Cortex of kidney (tissue), 1 donor: ENCODE measurements at places on chromosomes 2 and 18.

DNA sequence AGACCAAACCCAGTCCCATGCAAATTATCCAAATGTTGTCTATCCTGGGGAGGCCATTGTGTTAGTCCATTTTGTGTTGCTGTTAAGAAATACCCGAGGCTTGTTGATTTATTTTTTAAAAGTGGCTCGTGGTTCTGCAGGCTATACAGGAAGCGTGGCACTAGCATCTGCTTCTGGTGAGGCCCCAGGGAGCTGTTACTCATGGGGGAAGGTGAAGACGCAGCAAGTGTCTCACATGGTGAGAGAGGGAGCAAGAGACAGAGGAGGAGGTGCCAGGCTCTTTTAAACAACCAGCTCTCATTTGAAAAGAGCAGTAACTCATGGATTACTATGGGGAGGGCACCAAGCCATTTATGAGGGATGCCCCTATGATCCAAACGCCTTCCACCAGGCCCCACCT lies 80.3 kb upstream of the ARL4C start:
- no peak for DNase-seq

GRCh38 chr2:227853204-227853629 lies 18.2 kb upstream of the DAW1 start:
- no peak for DNase-seq

DNA sequence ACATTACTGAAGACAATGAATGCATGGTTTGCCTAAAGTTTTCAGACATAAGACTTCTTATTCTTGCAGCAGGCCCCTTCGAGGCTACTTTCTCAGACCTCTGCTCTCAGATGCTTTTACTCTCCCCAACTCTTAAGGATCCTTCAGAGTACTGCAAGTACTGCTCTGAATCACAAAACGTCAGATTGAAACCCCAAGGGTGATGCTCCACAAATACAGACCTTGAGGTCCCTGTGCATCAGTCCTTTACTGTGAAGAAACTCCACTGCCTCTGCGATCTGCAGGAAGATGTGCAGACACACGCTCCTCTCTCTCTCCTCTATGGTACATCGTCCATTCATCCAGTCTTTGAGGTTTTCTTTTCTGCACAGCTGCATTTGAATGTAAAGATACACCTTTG lies 52.8 kb downstream of the EIF2AK3 start:
- no peak for DNase-seq

- DNase-seq = no peak
Observed at GRCh38 chr2:196263181-196263747, 91.9 kb upstream of the STK17B start.

DNA sequence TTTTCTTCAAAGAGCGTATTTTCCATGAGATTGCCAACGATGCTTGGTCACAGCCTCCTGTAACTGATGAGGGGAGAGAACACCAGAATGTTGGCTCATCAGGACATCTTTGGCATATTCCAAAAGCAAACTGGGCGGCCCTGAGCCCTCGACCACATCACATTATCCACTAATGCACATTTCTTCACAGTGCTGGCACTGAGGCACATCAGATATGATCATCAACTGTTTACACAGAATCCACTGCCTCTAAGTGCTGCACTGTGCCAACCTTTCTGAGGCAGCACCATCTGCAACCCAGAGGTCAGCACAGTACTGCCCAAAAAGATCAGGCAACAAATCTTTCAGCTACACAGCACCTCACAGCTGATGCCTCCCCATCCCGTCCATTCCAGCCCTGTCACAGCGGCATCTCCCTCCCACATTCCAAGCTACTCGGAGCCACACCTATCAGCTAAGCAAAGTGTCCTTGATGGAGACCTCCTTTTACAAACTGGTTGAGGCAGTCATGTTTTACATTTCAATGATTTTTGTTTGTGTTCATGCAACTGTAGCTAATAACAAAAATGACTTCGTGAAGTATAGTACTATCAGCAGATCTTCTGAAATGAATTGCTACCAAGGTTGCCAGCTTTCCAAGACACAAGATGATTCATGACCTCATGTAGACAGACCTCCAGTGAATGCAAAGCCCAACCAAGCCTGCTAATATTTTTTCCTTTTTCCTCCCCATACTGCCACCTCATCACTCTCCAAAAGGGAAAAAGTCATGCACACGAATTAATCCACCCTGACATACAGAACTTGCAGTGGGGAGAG lies 32.3 kb downstream of the MYO5B start:
- DNase-seq = no peak

GRCh38 chr2:118460425-118460824 lies 372.2 kb downstream of the INSIG2 start:
- DNase-seq = no peak

DNA sequence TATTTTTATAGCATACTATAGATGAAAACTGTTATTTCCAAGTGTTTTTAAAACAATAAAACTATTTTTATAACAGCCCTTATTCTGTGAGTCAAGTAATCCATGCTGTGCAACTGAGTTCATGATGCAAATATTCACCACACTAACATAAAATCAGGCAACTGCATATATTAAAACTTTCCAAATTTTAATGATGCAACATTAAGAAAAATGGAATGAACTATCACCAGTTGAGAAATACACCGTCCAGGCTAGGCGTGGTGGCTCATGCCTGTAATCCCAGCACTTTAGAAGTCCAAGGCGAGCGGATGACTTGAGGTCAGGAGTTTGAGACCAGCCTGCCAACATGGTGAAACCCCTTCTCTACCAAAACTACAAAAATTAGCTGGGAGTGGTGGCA lies 114.5 kb downstream of the CDH2 start:
- no peak for DNase-seq

DNA sequence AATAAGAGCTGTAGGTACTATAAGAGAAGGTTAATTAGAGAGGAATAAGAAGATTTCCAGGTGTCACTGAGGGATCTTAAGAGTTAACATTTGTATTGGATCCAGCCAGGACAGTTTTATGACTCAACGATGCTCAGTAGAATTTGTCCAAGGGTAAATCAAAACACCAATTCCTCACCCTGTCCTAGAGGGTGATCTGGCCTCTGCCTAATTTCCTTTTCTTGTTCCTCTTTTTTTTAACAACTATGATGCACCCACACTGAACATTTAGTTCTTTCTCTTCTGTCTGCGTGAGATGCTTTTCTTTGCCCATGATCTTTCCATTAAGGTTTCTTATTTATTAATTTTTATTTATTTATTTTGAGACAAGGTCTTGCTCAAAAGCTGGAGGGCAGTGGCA lies 92.0 kb downstream of the PMS1 start:
- no peak for DNase-seq

DNA sequence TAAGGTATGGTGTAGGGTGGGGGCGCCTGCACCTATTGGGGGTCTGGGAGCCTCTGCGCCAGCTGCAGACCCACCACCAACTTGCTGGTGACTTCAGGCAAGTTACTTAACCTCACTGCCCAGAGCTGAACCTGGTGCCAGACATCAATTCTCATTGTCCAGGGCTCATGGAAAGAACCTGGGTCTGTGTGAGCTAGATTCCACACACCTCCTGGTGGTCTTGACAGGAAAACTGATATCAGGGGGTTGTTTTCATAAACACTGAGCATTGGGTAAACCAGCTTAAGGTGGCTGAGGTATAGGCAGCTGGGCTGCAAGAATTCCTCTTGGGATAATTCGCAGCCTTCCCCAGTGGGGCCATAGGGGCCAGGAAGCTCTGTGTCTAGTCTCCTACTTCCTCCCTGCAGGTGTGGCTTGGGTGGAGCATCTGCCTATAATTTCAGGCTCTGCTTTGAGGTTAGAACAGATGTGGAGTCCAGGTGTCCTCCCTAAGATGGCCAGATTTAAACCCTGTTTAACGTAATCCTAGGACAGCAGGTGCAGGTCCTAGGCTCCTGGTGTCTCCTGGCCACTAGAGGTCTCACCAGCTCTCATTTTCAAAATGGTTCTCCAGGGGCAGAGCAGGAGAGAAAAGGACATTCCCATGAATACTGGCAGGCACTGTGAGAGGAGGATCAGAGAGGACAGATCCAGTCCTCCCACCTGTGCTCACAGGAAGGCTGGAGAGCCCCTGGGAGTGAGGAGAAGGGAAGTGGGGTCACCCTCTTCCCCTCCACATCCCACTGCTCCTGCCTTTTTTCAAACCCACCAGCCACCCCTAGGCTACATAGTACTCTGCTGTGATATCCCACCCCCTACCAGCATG lies 100.4 kb upstream of the SMAD2 start:
- no peak for DNase-seq

GRCh38 chr2:227884511-227884947 lies 13.1 kb downstream of the DAW1 start:
- DNase-seq = no peak

- no peak for DNase-seq
Observed at GRCh38 chr2:195813421-195813820, 156.4 kb downstream of the SLC39A10 start.

DNA sequence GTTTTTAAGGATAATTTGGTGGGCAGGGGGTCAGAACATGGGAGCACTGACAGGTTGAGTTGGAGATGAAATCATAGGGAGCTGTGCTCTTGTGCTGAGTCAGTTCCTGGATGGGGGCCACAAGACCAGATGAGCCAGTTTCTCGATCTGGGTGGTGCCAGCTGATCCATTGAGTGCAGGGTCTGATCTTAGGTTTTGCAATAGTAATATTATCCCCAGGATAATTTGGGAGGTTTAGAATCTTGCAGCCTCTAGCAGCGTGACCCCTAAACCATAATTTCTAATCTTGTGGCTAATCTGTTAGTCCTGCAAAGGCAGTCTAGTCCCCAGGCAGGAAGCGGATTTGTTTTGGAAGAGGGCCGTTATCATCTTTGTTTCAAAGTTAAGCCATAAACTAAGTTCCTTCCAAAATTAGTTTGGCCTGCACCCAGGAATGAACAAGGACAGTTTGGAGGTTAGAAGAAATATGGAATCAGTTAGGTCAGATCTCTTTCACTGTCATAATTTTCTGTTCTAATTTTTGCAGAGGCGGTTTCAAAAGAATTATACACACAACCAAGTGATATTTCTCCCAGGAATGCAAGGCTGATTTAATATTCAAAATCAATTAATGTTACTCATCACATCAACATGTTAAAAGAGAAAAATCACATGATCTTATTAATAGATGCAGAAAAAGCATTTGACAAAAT lies 23.0 kb downstream of the DBI start:
- DNase-seq = no peak

GRCh38 chr2:9779596-9780264 lies 63.5 kb upstream of the TAF1B start:
- DNase-seq = no peak

- DNase-seq = no peak
Observed at GRCh38 chr2:101679037-101679726, 18.3 kb upstream of the MAP4K4 start.

DNA sequence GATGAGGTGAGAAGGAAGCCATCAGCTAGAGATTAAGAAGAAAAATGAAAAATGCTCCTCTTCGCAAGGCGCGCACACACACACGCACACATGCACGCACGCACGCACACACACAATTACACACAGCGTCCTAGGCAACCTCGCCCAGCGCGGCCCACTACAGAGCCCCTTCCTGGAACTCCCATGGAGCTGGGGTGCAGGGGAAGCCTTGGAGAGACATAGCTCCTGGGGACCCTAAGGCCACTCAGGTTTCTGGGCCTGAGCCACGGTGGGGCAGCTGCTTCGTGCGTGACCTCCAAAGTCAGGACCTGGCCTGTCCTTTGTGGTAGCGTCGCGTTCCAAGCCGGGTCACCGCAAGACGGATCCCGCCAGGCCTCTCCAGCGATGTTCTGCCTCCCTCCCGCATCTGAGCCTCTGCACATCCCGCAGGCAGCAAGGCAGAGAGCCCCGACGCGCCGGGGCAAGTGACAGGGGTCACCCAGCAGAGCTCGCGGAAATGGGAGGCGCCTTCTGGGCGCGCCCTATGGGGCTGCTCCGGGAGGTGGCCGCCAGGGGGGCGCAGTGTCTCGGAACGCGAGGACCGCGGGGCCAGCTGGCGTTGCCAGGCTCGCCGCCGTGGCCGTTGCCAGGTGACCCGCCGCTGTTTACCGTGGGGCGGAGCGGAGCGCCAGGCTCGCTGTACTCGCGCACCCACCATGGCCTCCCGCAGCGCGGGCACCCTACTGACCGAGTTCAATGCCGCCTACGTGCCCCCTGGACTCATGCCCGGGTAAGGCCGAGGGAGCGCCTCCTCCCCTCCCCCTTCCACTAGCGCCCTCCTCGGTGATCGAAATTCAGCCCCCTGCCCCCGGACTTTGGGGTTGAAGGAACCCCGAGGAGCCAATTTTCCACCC lies 79.0 kb downstream of the CIB4 start:
- no peak for DNase-seq

GRCh38 chr2:182245963-182246362 lies 180.9 kb downstream of the PDE1A start:
- DNase-seq = no peak

GRCh38 chr2:144456680-144457079 lies 63.2 kb downstream of the ZEB2 start:
- DNase-seq = no peak

- DNase-seq = no peak
Observed at GRCh38 chr2:69559442-69560146, 83.9 kb downstream of the AAK1 start.

GRCh38 chr2:25311865-25312575 lies 29.7 kb downstream of the DNMT3A start:
- no peak for DNase-seq

DNA sequence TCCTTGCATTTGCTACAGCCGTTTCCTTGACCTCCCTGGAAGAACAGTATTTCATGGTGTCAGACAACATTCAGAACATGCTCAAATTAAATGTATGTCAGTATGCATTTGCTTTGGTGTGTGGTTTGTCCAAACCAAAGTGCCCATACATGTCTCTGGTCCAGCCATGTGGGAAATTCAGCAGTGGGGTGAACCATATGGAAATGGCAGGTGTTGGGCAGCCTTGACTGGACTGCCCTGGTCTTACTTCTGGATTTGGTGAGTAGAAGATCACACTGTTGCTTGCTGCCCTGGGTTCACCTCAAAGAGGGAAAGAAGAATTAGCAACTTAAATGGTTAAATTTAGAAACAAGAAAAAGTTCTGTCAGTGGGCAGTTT lies 84.5 kb downstream of the MSH2 start:
- no peak for DNase-seq

- no peak for DNase-seq
Observed at GRCh38 chr2:63778391-63778790, 63.3 kb upstream of the UGP2 start.

GRCh38 chr2:113010088-113010487 lies 4.8 kb downstream of the IL36A start:
- DNase-seq = no peak

DNA sequence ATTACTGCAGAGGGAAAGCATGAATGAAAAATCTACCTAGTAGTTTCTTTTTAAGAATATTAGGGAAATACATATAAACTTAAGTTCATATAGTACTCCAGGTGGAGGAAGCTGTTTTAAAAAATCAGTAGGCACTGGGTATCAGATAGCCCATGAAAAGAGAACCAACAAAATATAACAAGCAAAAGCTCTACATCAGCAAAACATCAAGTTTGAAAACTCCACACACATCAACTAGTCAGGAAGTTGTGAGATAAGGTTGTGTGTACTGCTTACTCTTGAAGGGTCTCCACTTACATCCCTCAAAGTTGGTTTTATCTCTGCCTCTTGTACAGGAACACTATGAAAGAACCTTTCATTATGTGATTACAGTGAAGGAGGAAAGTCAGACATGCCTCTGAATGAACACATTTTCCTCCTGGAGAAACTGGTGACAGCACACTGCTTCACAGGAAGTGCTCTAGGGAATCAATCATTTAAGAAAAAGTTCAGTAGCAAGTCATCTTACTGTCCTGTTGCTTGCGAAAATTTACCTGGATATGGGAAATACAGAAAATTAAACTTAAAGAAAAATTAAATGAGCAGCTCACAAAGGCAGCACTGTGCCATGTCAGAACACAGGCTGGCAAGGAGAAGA lies 57.7 kb downstream of the THADA start:
- DNase-seq = no peak
